ENCODE measurements at places on chromosomes 12 and 14.

- DNase-seq, result no peak
- no peaks in the 10 kb centered on the region for H3K36me3 ChIP-seq
- H3K4me1 ChIP-seq, result no peaks in the 10 kb centered on the region
- H3K27ac ChIP-seq, result no peak overlapping the region
- no peak overlapping the region for H3K4me3 ChIP-seq
- no peaks in the 10 kb centered on the region for H3K27me3 ChIP-seq
These were observed 91.0 kb downstream of the GRIP1 start for GRCh38 chr12:66587912-66588311.

- no peak for DNase-seq
- peak overlapping the region; percentile 47 for H3K4me3 ChIP-seq
- H3K27ac ChIP-seq, result no peak overlapping the region
These were observed 32.0 kb downstream of the MYL2 start for GRCh38 chr12:110888256-110888991.

GRCh38 chr14:57508756-57509155 lies 15.1 kb upstream of the CCDC198 start:
- H3K4me1 ChIP-seq, result no peaks in the 10 kb centered on the region

DNA sequence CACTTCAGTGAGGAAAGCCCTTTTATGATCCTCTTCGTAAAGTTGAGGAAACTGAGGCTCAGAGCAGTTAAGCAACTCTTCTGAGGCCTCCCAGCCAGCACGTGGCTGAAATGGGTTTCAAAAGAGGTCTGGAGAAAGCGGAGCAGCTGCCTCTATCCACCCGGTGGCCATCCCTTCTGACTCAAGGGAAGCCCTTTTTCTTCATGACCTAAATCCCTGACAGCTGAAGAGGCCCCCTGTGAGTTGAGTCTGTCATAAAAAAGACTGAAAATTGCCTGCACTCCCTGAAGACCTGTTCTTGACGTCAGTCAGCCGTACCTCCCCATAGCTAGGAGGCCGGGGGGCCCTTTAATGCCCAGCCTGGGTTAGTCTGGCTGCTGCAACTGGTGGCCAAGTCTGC lies 10.7 kb downstream of the CMKLR1 start:
- H3K4me3 ChIP-seq, result no peak overlapping the region
- no peaks in the 10 kb centered on the region for H3K27me3 ChIP-seq
- peak overlapping the region; percentile 58 for H3K27ac ChIP-seq
- no peak for DNase-seq

Data from breast epithelium (tissue), 4 donors.